ENCODE measurements at places on chromosomes 12 and 14. TPM values are rescaled to one million over a fixed set of nuclear protein-coding genes. Genes with fewer than 3 reads are reported as not detected.

GRCh38 chr12:128458301-128458974 lies 191.5 kb downstream of the TMEM132C start:
- DNase-seq = no peak
- no peaks in the 10 kb centered on the region for H3K27me3 ChIP-seq
- H3K4me1 ChIP-seq = no peaks in the 10 kb centered on the region

DNA sequence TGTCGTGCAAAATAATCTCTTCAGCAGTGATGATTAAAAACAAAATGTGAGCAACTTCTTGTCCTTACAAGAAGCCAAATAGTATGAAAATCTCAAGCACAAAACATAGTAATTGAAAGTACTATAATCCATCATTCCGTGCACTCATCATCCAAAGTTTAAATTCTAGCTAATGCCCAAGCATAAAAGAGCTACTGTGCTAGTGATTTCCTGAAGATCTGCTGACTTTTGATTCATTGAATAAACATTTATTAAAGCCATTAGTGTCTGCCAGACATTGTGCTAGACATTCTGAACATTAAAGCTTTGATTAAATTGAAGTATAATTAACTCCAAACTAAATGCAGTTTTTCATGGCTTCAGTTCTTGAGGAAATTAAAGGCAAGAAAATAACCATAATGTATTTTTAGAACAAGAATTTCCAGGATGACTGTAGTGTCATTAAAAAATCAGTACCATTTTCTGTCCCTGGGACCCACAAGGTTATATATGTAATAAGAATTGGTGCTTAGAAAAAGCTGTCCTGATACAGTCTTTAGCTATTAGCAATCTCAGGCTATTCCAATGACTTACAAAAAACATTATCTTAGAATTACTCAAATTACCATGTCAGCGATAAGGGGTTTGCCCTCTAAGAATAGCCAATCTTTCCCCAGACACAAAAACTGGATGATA lies 71.7 kb downstream of the CMAS start:
- no peak overlapping the region for H3K27ac ChIP-seq
- no peaks in the 10 kb centered on the region for H3K36me3 ChIP-seq
- no peak for DNase-seq
- H3K4me1 ChIP-seq = no peaks in the 10 kb centered on the region
- no peaks in the 10 kb centered on the region for H3K27me3 ChIP-seq

PPFIA2 gene
- not detected for total RNA-seq

RNF212B gene
- total RNA-seq = not detected

MSI1 gene
- total RNA-seq = not detected

C12orf50 gene
- total RNA-seq = 0.11 TPM

PRKCH gene
- total RNA-seq = 331 TPM

Measured in naive thymus-derived CD4-positive, alpha-beta T cell (primary cell).